ENCODE measurements at places on chromosomes 2 and 18.

DNA sequence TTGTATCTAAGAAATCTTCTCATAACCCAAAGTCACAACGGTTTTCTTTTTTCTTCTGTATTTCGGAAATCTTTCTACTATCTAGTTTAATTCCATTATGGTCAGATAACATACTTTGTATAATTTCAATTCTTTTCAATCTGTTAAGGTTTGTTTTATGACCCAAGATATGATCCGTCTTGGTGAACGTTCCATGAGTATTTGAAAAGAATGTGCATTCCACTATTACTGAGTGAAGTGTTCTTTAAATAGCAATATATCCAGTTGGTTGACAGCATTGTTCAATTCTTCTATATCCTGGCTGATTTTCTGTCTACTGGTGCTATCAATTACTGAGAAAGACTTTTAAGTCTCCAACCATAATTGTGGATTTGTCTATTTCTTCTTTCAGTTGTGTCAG lies 414.5 kb downstream of the TNS1 start:
- no peak for DNase-seq

DNA sequence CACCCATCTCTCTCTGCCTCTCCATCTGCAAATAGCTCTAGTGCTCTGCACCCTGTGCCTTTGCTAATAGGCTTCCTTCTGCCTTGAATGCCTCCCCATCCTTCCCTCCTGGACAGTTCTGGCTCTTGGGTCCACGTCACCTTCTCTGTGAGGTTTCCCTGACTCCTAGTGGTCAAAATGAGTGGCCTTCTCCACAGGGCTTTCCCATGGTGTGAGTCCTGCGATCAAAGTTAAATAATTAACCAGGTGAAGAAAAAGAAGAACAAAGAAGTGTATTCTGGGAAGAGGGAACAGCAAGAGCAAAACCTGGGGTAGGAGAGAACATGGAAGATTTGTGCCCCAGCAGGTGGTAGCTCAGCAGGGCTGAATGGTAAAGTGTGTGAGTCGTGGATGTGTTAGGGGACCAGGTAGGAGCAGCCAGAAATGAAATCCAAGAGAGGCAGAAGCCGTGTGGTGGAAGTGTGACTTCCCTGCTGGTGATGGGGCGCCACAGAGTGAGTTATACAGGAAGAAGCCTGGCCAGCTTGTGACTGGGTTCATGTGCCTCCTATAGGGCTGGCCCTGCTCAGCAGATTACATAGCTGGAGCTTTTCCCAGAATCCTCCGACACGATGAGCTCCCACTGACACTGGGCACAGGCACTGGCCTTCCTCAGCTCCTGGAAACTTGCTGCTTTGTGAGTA lies 93.8 kb upstream of the LDAH start:
- no peak for DNase-seq

- no peak for DNase-seq
These were observed 85.2 kb downstream of the GLI2 start for GRCh38 chr2:120820953-120821279.

- no peak for DNase-seq
These were observed 273.5 kb downstream of the RNF144A start for GRCh38 chr2:7190587-7191324.

- DNase-seq, result peak; percentile 57
These were observed 70.4 kb downstream of the ASAP2 start for GRCh38 chr2:9276901-9277451.

- no peak for DNase-seq
These were observed 9.8 kb upstream of the RNF138 start for GRCh38 chr18:32081881-32082280.

GRCh38 chr2:219991116-219991515 lies 363.7 kb downstream of the SLC4A3 start:
- DNase-seq, result no peak

DNA sequence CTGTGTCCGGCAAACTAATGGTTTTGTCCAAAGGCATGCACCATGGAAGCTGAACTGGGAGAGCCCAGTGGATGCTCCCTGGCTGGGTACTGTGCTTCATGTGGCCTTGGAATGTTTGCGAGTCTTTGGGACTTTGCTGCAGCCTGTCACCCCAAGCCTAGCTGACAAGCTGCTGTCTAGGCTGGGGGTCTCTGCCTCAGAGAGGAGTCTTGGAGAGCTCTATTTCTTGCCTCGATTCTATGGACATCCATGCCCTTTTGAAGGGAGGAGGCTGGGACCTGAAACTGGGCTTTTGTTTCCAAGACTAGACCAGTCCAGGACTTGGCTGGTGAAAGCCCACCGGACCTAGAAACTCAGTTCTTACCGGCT lies 1.7 kb downstream of the MARS2 start:
- no peak for DNase-seq

- no peak for DNase-seq
These were observed 15.2 kb downstream of the KIDINS220 start for GRCh38 chr2:8822218-8822617.

DNA sequence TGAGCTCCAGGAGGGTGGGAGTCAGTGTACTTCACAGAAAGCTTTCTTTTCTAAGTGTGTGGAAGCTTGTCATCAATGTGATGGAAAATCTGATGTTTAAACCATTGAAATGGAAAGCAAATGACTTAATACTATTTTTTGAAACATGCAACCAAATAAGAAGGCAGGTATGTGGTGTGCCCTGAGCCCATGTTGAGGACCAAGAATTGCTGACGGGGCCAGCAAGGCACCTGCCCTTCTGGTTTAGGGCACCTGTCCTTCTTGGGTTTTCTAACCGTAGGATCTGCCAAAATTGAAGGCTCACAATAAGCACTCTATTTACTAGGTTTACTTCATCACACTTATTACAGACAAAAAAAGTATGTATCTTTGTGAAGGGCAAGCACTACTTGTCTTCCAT lies 537.7 kb downstream of the SOCS6 start:
- DNase-seq, result no peak

DNA sequence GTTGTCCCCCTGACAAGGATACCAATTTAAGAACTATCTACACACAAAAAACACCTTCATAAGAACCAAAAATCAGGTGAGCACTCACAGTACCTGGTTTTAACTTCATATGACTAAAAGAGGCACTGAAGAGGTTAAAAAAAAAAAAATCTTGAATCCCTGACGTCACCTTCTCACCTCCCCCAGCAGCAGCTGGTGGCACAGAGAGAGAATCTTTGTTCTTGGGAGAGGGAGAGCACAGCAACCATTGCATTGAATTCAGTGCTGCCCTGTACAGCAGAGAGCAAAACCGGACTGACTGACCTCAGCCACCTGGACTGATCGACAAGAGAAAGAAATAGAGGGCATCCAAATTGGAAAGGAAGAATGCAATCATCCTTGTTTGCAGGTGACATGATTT lies 566.0 kb downstream of the TMX3 start:
- no peak for DNase-seq

- DNase-seq, result no peak
These were observed 194.6 kb upstream of the MEIS1 start for GRCh38 chr2:66240286-66240685.

GRCh38 chr18:9804517-9805104 lies 81.2 kb upstream of the TXNDC2 start:
- DNase-seq, result no peak

DNA sequence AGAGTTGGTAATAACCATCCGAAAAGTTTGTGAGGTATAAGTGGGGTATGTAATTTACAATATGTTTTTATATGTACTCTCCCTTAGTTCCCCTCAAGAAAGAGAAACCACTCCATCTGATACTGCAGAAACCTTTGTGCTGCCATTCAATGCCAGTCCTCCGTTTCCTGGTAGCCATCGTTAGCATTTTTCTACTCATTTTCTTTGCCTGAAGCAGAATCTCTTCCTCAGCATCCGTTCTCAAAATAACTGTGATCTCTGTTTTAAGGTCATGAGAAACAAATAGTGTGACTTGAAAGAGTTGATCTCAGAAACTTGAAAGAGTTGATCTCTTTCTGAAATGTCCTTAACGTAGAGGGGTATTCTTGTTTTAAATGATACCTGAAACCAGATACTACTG lies 996 bp downstream of the PTCD3 start:
- no peak for DNase-seq

GRCh38 chr18:612156-612555 lies 15.4 kb downstream of the CLUL1 start:
- no peak for DNase-seq

GRCh38 chr18:45724601-45725000 lies 620 bp downstream of the SLC14A1 start:
- no peak for DNase-seq

GRCh38 chr2:133598769-133599168 lies 30.5 kb upstream of the NCKAP5 start:
- DNase-seq, result no peak

DNA sequence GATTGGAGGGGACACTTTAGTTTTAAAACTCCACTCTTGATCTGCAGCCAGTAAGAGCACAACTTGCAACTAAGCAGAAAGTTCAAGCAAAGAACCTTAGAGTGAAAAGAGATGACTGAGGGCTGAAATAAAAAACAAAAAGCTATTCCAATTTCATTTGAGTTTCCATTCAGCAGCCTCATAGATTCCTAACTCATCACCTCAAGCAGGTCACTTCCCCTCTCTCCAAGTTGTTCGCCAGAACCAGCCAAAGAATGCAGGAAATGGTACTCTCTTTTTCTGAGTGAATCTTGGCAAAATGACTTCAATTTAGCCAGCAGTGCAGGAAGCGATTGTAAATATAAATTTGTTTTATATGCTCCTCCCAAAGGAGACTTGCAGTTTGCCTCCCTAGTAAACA lies 213.3 kb downstream of the SETBP1 start:
- DNase-seq, result no peak

- no peak for DNase-seq
These were observed 49.2 kb upstream of the DARS1 start for GRCh38 chr2:136034629-136035028.

- DNase-seq, result peak; percentile 66
These were observed 44.5 kb downstream of the SH3BP4 start for GRCh38 chr2:234996069-234996940.

GRCh38 chr2:181642086-181642485 lies 14.8 kb downstream of the CERKL start:
- DNase-seq, result no peak

DNA sequence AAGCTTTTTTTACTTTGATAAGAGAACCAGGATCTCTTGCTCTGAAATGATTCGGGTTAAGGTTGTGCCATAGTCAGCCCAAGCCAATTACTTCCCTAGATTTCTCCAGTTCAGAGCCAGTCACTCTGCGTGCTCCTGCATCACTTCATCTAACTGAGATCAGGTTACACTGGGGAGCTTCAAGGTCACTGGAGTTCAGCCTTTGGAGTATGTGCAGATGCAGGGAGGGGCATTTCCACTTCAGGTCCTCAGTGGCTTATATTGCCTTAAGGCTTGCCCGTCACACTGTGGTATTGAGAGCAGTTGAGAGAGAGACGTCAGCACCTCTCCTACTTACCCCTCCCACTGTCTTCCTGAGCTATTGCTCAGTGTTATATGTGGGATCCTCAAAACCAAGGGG lies 317.8 kb downstream of the EPHA4 start:
- no peak for DNase-seq

- no peak for DNase-seq
These were observed 40.8 kb upstream of the MAPRE2 start for GRCh38 chr18:35000457-35000856.

DNA sequence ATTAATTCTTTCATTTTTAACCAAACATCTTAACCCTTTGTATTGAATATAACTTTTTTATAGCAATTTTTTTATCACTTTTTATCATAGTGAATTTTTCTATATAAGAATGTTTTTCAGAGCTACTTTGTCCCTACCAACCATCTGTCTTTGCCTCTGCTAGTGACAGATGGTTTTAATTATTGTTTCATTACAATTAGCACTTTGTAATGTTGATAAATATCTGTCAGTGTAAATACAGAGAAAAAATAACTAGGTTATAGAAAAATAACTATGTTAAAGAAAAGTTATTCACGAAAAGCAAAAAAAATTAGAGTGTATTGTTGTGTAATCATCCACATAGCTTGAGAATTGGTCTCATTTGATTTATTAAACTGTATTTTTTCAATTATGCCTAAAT lies 91.0 kb upstream of the CDH19 start:
- no peak for DNase-seq

- no peak for DNase-seq
These were observed 511.1 kb upstream of the ID2 start for GRCh38 chr2:8170552-8171327.

DNA sequence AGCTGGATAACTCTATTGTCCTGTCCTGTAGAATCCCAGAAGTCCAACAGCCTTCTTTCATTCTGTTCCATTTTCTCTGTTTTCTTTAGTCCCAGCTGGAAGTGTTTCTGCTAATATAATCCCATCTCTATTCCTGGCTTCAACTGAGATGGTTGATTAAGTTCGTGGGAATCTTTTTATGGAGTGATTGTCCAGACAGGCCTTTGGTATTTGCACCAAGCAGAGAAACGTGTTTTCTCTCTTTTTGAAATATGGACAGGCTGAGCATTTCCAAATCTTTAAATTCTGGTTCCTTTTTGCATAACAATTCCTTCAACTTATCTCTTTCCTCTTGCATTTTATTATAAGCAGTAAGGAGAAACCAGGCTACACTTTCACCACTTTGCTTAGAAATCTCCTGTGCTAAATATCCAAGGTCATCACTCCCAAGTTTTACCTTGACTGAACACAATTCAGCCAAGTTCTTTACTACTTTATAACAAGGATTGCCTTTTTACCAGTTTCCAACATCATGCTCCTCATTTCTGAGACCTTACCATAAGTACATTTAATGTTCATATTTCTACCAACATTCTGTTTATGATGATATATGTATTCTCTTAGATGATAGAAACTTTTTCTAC lies 108.8 kb downstream of the ZFP36L2 start:
- no peak for DNase-seq

DNA sequence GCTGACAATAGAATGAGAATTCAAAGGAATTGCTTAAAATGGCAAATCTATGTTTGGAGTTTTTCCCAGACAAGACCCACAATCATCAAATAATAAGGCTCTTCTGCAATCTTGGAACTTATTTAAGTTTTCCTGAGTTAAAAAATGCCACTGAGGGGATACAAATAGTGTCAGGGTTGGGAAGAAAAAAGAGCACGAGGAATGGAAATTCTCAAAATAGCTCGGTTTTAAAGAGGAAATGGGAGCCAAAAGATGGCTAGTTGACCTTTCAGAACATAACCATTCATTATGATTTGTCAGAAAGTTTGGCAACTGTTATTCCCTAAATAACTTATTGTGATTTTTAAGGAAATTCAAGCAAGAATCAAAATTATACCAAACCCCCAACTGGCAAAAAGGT lies 127.7 kb downstream of the RAPGEF4 start:
- DNase-seq, result no peak

DNA sequence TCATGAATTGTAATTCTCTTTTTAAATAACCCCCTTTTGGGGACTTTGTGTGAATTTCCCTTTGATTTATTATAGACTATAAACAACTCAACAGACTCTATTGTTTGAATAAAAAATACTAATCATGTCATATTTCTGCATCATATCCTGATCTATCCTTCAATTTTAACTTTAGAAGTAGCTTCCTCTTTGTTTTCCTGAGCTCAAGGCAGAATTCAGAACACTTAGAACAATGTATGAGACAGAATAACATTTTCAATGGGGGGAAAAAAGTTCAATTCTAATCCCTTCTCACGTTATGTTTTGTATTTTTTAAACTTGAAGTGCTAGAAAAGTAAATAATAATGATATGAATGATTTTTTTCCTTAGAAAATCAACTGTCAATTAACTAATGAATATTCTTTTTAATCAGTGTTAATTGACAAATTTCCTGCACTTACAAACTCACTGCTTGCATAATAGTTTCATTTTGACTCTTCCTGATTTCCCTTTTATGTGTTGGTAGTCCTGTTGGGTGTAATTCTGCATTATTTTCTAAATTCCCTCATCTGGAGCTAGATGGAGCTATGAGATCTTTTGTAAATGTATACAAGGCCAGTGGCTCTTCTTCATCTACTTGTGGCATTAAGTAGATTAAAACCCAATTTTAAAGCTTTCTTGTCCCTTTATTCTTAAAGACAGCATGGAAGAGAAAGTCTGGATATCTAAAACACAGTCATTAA lies 326.1 kb downstream of the PARD3B start:
- DNase-seq, result no peak
